Stimulated activated CD8-positive, alpha-beta memory T cell treated with anti-CD3 and anti-CD28 coated beads, Interleukin-15, amount 100 ng/mL, for 24 hours (primary cell): ENCODE measurements at places on chromosomes 2 and 18.

GRCh38 chr2:1836321-1836860 is 92.1 kb upstream of the PXDN start:
- no peak for DNase-seq

GRCh38 chr2:231111987-231112386 is 12.9 kb downstream of the HTR2B start:
- DNase-seq, result no peak

GRCh38 chr2:12068796-12069538 is 322.5 kb downstream of the LPIN1 start:
- DNase-seq, result no peak

GRCh38 chr2:230874876-230875275 is 10.1 kb downstream of the ITM2C start:
- DNase-seq, result no peak

DNA sequence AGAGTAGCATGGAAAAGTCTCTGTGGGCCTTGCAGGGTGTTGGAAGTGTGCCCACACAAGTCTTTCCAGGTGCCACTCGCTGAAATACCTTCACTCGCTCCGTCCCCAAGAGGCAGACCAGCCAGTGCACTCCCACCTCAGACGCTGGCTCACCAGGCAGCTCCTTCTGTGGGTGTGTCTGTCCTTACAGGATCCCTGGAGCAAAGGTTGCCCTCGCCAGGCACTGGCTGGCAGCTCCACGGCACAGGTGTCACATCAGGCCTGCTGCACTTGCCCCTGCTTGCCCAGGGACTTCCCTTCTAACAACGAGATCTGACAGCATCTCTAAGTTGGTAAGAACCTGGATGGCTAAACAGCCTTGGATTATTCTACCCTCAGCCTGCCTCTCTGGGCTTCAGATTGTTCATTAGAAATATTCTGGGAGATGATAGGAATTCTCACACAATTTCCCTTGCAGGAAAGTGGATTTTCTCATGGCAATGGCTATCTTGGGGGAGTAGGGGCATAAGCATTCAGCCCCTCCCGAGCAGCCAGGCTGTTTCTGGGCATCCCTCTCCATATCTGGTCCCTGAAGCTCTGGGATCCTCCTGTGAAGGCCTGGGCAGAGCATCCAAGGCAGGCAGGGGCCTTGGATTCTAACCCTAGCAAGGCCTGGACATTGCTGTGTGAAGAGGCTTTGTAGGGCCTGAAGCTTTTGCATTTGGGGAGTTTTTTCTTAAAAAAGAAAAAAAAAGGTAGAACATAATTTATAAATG is 262.1 kb downstream of the MYCN start:
- no peak for DNase-seq

- no peak for DNase-seq
Measured at GRCh38 chr2:161044921-161045320, 115.3 kb upstream of the TANK start.

- no peak for DNase-seq
Measured at GRCh38 chr2:160606341-160606740, 112.7 kb upstream of the RBMS1 start.

DNA sequence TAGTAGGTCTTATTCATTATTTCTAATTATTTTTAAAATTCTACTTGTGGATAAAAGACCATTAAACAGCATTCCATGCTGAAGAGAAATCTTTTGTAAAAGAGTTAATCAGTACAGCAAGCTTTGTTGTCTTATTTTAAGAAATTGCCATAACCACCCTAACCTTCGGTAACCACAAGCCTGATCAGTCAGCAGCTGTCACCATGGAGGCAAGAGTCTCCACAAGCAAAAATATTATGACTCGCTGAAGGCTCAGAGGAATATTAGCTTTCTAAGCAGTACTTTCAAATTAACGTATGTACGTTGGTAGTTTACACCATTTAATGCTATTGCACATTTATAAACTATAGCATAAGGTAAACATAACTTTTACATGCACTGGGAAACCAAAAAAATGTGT is 650.5 kb upstream of the LINC00305 start:
- no peak for DNase-seq

GRCh38 chr2:30282721-30283120 is 51.4 kb downstream of the LBH start:
- DNase-seq, result no peak

- DNase-seq, result no peak
Measured at GRCh38 chr2:118584877-118585276, 262.6 kb downstream of the EN1 start.

DNA sequence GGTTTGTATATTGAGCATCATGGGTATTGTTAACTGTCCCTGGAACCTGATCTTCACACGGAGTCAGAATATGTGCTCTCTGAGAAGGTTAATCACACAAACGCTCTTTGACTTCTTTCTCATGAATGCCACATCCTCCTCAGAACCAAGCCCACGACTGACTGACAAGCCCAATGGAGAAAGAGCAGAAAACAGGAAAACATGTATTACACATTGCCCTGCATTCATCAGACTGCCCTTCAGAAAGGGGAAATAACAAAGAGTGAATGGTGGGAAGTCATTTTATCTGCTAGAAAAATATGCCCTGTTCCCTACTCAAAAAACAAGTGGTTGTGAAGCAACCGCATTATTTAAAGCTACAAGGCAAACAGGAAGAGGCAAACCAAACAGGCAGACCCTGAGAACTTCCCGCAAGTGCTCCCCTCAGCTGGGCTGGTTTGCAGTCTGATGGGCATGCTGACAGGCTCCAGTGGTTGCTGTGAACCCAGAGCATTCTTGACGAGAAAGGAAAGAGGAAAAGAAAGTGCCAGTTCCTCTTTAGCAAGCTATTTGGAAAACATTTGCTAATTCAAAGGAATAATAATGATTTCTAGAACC is 172.9 kb upstream of the SETBP1 start:
- no peak for DNase-seq

DNA sequence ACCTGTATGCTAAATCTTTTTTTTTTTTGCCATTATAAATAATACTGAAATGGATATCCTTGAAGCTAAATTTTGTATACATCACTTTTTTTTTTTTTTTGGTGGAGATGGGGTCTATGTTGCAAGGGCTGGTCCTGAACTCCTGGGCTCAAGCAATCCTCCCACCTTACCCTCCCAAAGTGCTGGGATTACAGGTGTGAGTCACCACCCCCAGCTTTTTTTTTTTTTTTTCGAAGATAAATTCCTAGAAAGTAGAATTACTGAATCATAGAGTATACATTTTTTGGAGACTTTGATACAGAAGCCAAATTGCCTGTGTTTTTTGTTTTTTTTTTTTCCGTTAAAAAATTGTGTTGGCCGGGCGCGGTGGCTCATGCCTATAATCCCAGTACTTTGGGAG is 51.0 kb upstream of the MCFD2 start:
- DNase-seq, result no peak

- no peak for DNase-seq
Measured at GRCh38 chr2:201977651-201978050, 56.0 kb upstream of the FZD7 start.

- DNase-seq, result no peak
Measured at GRCh38 chr2:16400127-16400623, 265.5 kb downstream of the CYRIA start.

DNA sequence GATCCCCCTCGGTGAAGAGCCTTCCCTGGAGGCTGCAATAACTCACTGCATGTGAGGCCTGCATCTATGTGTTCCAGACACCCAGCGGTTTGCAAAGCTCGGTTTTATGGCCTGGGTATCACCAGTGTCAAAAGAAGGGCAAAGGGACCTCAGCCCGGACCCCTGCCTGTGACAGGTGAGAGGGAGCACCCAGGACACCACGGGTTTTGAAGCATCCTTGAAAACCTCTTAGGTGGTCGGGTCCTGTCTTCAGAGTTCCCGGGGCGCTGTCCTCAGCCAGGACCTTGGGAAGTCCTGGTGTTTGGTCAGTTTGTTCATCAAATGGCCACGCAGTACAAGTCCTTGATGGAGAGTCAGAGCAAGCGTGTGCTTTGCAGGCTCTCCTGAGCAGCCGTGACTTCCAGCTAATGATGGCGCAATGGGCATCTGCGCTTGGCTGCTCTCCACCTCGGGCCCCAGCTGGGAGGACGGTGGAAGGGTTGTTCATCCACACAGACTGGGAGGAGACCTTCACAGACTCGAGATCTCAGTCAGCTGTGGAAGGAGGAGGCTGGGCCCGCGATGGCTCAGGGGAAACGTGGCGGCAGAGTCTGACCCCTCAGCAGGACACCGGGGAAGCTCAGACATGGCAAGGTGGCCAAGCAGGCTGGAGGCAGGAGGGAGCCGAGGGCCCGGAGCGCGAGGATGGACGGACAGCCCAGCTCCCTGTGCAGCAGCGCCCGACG is 113.1 kb upstream of the GPC1 start:
- DNase-seq, result no peak

DNA sequence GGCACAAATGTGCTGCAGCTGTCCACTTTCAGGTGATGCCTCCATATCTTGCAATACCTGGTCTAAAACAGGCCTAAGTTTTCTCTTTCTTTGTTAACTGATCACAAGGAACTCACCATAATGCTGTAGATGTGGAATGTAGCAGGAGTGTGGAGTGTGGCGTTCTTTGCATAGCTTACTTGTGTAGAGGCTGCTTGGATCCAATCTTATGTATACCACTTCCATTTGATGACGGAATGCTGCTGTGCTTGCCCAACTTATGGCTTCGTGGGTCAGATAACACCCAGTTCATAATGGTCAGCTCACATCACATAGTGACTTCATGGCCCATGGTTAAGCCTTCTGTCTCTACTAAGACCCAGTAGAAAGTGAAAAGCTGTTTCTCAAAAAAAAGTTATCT is 114.5 kb downstream of the LAMA3 start:
- DNase-seq, result no peak

- DNase-seq, result no peak
Measured at GRCh38 chr2:105557021-105557920, 158.4 kb upstream of the FHL2 start.

GRCh38 chr2:182587831-182588230 is 128.2 kb upstream of the DNAJC10 start:
- no peak for DNase-seq

DNA sequence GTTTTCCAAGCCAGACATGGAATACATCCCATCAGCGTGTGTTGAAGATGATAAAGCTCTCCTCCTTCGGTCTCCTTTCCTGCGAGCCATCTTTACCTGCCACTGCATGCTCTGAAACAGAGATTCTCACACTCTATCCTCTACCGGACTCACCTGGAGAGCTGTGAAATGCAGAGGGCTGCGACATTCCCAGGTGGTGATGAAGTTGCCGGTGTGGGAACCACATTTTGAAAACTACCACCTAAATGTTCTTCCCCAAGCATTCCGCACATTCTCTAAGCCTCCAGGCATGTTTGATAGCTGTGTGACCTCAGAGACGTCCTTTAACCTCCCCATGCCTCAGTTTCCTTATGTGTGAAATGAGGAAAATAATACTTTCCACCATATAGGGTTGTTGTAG is 226.2 kb upstream of the RAB6C start:
- no peak for DNase-seq

GRCh38 chr2:147026664-147027295 is 818.0 kb upstream of the ACVR2A start:
- DNase-seq, result no peak

- no peak for DNase-seq
Measured at GRCh38 chr2:10947005-10947440, 35.3 kb downstream of the KCNF1 start.

DNA sequence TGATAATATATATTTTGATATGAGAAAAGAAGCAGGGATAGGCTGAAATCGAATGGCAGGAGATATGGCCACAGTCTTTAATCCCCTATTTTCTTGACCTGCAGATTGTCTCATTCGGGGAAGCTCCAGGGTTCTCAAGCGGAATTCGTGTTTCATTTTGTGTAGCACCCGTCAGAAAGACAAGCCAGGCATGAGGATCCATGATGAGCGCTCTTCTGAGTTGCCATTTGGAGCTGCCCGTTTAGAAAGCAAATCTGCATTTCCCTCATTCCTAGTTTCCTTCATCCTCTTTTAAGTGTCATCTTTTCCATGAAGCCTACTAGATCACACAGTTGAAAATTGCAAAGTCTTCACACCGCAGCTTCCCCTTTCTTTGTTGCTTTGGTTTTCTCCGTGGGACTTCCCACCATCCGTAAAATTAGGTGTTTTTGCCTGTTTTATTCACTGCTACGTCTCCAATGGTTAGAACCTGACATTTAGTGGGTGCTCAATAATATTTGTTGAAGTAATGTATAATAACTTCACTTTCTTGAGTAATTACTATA is 16.9 kb downstream of the HNMT start:
- DNase-seq, result no peak

DNA sequence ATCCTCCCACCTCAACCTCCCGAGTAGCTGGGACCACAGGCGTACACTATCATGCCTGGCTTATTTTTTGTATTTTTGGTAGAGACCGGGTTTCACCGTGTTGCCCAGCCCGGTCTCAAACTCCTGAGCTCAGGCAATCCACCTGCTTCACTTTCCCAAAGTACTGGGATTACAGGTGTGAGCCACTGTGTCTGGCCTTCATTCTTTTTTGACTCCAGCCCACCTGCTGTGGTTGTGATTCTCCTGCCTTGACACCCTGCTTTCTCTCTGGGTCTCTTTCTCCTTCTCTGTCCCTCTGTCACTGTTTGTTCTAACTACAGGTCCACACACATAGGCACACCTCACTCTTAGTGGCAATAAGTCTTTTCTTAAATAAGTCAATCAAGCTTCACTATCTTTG is 85.3 kb downstream of the FTCDNL1 start:
- no peak for DNase-seq

DNA sequence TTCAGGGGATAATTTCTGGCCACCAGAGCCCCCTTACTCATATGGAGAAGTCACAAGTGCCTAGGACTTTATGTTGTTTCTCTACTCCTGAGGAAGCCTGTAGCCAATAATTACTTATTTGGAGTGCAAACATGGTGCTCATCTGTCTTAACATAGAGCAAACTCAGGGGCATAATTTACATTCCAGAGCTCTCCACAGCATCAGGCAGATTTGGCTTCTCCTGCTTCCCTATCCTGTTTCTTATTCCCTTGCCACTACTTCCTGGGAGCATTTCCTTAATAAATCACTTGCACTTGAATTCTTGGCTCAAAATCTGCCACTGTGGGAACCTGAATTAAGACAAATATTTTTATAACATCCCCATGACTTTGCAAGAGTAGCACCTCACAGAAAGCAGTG is 960.9 kb downstream of the SOCS6 start:
- DNase-seq, result no peak

- no peak for DNase-seq
Measured at GRCh38 chr2:205337274-205337673, 345.0 kb upstream of the NRP2 start.

- no peak for DNase-seq
Measured at GRCh38 chr18:44885507-44885906, 204.8 kb downstream of the SETBP1 start.

DNA sequence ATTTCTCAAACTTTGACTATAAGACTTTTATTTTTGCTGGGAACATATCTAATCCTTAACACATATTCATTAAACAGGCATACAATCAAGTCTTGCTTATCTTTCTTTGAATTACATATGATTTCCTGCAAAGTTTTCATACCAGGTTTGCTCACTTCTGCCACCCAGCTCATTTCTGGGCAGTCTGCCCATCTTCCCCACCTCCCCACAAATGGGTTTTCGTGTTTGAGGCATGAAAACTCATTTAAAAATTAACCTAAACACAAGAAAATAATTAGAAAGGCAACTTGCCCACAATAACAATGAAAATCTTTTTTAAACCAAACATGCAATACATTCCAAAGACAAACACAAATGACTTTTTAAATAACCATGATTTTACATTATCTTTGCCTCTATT is 3.4 kb downstream of the CHST9 start:
- DNase-seq, result no peak
